NCI-H1092 (cell line): ENCODE measurements at places on chromosomes 5 and 9.
A peak's percentile ranks its signal among the peaks of the same experiment; 100 is the strongest.

DNA sequence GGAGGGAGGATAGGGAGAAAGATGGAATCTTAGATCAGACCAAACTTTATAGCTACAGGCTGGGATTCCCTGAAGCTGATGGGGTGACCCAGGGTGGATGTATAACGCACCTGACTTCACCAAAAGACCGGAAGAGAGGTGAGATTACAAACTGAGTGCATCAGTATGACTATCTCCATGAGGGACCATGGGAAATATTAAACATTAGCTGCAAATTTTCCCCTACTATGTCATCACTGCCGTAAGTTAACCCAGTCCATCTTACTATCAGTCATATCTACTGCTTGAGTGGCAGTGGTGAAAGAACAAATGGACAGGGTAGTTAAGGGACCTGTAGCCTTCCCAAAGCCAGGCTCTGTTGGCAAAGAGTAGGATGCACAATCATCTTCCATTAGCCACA lies 368.3 kb downstream of the EFNA5 start:
- no peak for DNase-seq

- DNase-seq, result peak; percentile 6
These were observed 59.0 kb upstream of the BARX1 start for GRCh38 chr9:94014066-94014654.

DNA sequence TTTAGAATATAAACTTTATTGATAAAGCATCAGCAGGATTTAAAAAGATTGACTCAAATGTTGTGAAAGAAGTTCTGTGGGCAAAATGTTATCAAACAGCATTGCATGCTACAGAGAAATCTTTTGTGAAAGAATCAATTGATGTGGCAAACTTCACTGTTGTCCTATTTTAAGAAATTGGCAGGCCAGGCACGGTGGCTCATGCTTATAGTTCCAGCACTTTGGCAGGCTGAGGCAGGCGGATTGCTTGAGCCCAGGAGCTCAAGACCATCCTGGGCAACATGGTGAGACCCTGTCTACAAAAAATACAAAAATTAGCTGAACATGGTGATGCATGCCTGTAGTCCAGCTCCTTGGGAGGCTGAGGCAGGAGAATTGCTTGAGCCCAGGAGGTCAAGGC lies 17.4 kb downstream of the ZBTB43 start:
- DNase-seq, result no peak

GRCh38 chr9:121464968-121465367 lies 34.7 kb downstream of the GGTA1 start:
- DNase-seq, result no peak

- DNase-seq, result no peak
These were observed 20.6 kb downstream of the ARL15 start for GRCh38 chr5:54289769-54290168.

DNA sequence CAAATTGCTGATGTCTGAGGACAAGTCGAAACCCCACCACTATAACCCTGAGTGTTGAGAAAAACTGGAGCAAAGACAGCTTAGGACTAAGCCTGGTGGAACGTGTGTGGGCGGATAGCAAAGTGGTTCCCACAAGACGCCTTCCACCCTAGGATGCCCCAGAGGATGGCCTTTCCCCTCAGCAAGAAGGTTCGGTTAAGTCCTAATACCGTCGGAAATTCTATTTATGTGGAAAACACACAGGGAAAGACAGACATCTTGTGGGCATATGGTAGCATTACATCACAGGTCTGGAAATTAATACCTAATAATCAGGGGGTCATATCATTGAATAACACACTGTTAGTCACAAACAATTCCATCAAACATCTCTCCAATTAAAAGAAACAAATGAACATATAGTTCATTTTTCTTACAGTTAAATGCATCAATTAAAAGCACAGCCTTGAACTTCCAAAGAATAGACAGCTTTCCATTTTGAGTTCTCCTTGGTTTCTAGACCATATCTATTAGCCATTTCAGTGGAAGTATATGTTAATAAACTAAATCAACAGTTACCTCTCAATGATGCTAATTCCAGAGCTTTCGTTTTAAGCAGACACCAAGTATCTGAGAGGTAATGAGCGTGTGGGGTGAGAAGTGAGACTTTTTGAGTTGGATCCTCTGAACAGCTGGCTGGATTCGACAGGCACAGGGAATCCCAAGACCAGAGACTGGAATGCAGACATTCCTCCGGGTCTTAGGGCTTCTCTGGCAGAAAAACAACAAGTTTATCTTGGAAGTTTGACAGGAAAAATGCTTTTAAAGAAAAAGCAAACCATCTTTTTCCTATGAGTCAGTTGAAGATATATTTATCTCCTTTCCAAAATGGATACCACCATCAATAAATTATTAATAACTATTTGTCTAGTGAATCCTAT lies 2.9 kb upstream of the ICE1 start:
- DNase-seq, result no peak
